Neural crest cell (in vitro differentiated cells): ENCODE measurements at places on chromosomes 12 and 14. TPM values are rescaled to one million over a fixed set of nuclear protein-coding genes. Genes with fewer than 3 reads are reported as not detected.

DNA sequence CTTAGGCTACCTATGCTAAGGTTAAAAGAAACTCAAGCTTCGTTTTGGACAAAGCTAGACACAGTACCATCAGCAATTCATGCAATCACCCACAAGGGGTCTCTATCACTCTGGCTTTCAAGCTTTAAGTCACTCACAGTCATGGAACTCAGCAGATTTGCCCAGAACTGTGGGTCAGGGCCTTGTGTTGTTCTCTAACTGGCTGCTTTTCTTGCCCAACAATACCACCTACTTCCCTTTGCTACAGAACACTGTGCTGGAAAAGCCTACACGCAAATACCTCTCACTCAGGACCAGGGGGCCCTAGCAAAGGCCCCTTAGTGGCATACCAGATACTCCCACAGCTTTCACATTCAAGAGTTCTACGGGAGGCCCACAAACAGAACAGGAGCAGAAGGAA lies 9.1 kb downstream of the NEMP1 start:
- peak; percentile 48 for DNase-seq

DNA sequence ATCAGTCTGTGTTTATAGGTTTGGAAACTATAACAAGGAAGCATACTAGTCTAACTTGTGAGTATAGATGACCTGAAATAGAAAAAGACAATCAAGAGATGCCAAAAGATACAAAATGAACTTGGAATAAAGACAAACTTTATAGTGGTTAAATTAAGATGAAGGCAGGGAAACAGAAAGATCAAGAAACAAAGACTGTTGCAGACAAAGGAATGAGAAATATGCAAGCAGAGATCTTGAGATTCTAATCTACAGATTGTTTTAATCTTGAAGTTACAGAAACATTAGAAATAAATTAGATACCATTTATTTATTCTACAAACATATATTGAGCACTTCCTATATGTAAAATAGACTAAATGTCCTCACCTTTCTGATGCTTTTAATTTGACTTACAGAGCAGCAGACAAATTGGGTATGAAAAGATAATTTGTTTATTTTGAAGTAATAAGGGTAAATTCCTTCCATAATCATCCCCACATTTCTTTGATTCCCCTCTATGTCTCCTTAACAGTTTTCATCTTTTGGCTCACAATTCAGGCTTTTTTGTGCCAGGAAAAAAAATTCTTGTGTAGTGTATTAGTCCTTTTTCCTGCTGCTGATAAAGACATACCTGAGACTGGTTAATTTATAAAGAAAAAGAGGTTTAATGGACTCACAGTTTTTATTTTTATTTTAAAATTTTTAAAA lies 134.4 kb downstream of the KITLG start:
- no peak for DNase-seq

GRCh38 chr12:112153893-112154219 lies 28.5 kb downstream of the TRAFD1 start:
- DNase-seq = no peak

Gene RAPGEF3
- total RNA-seq = 0.89 and 1.4 TPM in 2 replicates
